ENCODE measurements at places on chromosomes 12 and 14.

GRCh38 chr12:76360316-76360715 is 12.1 kb upstream of the BBS10 start:
- no peak for DNase-seq

- DNase-seq = no peak
Measured at GRCh38 chr12:46493834-46494181, 121.2 kb upstream of the SLC38A2 start.

- no peak for DNase-seq
Measured at GRCh38 chr12:95990136-95990535, 6.0 kb downstream of the HAL start.

DNA sequence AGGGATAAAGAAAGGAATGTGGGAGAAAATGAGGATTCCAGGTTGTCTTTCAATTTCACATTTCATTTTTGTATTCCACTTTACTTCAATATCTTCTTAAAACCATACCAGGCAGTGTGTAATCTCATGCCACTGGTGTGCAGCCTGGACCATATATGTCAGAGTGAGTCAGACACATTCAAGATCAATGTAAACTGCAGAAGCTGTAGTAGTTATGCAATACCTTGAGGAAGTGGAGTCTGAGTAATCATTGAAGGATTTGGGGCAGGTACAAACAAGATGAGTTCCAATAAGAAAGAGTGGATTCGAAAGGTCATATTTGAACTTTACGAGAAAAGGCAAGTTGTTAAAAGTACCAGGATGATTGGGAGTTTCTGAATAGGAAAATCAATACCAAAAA is 14.1 kb downstream of the PLCZ1 start:
- DNase-seq = no peak

GRCh38 chr12:100114574-100114973 is 28.1 kb downstream of the BLTP3B start:
- DNase-seq = no peak

DNA sequence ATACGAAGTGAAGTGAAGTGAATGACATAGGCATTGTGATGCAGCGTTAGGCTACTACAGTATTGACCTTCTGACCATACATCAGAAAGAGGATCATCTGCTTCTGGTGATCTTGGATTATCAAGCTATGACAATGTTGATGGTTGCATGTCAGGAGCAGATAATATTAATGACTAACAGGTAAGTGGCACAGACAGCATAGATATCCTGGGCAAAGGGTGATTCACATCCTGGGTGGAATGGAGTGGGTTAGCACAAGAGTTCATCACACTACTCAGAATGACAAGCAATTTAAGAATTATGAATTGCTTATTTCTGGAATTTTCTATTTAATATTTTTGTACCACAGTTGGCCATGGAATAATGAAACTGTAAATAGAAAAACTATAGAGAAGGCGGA is 397.9 kb upstream of the ATP2B1 start:
- no peak for DNase-seq

GRCh38 chr14:39841088-39841487 is 408.9 kb upstream of the FBXO33 start:
- DNase-seq = no peak

DNA sequence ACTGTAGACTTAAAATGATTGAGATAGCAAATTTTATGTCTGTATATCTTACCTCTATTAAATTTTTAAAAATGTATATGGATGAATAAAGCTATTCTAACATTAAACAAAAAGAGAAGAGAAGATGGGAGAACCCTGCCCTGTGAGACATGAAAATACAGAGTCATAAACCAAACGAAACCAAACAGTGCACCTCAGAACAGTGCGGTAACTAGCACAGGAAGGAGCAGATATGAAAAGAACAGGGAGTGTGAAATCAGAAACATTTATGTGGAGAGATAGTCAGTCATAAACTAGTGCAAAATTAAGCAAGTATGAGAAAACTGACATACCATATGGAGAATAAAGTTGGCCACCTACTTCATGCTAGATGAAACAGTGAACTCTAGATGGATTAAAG is 135.1 kb downstream of the ERC1 start:
- DNase-seq = no peak

- DNase-seq = no peak
Measured at GRCh38 chr12:52899338-52900035, 5.4 kb downstream of the KRT8 start.

DNA sequence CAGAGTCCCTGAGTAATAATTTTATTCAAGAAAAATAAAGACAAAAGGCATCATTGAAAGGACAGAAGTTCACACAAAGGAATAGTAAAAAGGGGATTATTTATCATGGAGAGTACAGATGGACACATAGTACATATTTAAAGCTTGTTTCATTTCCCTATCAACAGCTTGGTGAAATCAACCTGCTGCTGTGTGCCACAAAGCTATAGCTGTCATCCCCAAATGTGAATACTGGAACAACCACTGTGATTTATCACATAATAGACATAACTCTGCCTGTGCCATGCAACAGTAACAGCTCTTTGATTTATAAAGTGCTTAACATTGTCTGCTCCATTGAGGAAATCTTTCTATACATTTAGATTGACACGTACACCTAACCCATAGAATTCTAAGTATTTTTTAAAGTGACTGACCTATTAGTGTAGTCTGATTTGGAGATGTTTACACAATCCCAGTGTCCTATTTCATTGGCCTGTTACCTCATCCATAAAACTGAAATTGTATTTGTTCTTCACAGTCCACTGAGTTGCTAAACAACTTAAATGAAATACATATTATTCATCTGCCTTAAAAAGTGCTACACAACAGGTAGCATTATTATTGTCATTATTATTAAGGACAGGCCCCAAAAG is 3.3 kb downstream of the NEMF start:
- DNase-seq = no peak

DNA sequence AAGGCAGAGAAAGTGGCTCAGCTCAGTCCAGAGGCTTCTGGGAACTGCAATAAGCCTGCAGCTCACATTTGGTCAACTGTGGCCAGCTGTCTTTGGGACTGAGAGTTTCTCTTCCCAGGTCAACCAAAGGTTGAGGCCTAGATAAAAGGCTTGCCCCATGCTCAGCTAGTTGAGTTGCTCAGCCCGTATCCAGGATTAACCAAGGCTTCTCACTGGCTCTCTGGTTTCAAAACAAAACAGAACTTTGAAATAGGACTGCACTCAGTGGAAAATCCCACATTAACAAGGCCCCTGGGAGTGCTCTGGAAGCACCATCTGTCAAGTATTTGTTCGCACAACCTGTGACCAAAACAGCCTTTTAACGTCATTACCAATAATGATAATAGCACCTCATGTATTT is 40.3 kb upstream of the NUAK1 start:
- DNase-seq = no peak

All from upper lobe of left lung (tissue), 6 donors.